ENCODE measurements at places on chromosomes 4 and X.
A peak's percentile ranks its signal among the peaks of the same experiment; 100 is the strongest.

- no peak for DNase-seq
Observed at GRCh38 chr4:40530961-40531635, 98.6 kb downstream of the RBM47 start.

DNA sequence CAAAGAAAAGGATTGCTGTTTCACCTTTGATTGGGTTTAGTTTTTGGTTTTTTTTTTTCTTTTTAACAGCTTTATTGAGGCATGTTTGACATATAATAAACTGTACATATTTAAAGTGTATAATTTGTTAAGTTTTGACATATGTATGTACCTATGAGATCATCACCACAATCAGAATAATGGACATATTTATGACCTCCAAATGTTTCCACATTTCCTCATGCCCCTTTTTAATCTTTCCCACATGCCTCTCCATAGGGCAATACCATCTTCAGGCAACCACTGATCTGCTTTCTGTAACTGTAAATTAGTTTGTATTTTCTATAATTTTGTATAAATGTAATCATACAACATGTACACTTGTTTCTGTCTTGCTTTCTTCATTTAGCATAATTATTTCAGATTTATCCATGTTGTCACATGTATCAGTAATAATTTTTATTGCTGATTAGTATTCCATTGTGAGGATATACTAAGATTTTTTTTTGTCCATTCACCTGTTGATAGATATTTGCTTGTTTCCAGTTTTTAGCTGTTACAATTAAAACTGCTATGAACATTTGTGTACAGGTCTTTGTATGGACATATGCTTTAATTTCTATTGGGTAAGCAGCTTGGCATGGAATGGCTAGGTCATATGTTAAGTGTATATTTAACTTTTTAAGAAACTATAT lies 33.5 kb downstream of the PTPN13 start:
- DNase-seq: no peak

- DNase-seq: no peak
Observed at GRCh38 chrX:63855896-63856295, 70.9 kb upstream of the ARHGEF9 start.

DNA sequence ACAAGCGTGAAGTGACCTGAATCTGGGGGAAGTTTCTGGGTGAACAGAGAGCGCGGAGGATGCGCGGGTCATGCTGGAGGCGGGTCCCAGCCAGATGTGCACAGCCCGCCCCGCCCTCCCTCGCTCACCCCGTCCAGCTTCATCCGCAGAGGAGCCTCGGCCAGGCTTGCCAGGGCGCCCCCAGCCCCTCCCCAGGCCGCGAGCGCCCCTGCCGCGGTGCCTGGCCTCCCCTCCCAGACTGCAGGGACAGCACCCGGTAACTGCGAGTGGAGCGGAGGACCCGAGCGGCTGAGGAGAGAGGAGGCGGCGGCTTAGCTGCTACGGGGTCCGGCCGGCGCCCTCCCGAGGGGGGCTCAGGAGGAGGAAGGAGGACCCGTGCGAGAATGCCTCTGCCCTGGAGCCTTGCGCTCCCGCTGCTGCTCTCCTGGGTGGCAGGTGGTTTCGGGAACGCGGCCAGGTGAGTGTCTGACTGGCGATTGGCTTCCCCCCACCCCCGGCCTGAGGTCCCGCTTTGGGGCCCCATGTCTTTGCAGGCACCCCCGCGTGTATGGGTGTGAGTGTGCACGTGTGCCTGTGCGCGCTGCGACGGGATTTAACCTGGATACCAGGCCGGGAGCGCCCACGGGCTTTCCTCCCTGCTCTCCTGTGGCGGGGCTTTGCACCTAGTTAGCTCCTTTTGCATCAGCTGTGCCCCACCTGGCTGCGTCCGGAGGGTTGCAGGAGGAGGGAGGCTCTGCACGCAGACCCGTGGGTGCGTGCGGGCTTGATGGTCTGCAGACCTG lies at the start of gene EGFL6:
Gene EGFL6, plus strand, starts transcription at position 123 of the 782 bp plus-strand sequence. Its CDS starts 261 bp downstream, at position 384.
- no peak for DNase-seq

- no peak for DNase-seq
Observed at GRCh38 chrX:131977619-131978018, 45.5 kb upstream of the STK26 start.

DNA sequence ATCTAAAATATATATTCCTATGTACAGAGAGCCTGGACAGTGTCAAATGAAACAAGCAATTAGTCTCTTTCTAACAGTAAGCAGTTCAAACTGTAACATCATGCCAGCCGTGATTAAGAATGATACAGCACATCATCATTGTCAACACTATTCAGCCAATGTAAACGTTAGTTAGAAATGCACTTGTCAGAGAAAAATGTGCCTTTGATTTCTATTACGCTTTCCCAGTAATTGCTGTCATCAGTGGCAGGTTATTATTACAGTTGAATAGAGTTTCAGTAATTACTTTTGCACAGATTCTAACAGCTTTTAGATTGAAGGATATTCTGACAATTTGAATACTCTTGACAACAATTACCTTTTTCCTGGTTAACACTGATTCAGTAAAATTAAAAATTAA lies 1007.1 kb downstream of the SH3BGRL start:
- no peak for DNase-seq

DNA sequence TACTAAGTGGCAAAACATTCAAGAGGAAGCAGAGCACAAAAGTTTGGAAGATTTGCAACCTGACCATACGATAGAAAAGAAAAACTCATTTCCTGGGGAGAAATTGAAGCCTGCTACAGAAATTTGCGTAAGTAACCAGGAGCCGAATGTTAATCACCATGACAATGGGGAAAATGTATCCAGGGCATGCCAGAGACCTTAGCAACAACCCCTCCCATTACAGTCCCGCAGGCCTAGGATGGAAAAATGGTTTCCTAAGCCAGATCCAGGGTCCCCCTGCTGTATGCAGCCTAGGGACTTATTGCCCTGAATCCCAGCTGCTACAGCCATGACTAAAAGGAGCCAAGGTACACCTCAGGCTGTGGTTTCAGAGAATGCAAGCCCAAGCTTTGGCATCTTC lies 472.2 kb upstream of the KLHL4 start:
- no peak for DNase-seq

- DNase-seq: no peak
Observed at GRCh38 chr4:129748991-129749390, 653.0 kb downstream of the C4orf33 start.

- DNase-seq: no peak
Observed at GRCh38 chrX:13747836-13748235, 13.3 kb downstream of the OFD1 start.

DNA sequence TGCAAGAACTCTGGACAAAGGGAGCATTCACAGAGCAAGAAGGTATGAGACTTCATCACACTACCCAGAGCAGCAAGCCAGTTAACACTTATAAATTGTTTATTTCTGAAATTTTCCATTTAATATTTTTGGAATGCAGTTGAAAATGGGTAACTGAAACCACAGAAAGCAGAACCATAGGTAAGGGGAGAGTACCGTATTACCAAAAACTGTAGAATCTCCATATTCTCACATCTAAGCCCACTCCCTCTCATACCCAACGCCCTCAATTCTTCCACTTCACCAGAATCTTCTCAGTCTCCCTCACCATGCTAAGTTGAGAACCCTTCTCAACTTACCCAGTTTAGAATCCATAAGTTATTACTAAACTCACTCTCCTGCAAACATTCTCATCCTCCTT lies 277.8 kb downstream of the SPOCK3 start:
- no peak for DNase-seq

DNA sequence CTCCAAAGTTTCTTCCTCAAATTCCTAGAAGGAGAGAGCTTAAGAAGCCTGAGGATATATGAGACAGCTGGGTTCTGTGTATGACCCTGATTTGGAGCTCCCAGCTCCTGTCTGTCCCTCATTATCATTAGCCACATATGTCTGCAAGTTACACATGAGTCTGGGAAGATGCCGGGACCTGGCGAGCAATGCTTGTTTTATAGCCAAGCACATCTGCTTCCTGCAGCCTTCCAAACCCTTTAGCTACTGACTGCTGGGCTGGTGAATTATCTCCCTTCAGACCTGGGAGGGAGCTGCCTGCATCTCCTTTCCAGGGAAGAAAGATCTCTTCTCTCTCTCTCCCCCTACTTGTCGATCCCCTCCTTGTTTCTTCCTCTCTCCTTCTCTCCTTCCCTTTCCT lies 556.7 kb upstream of the BOD1L1 start:
- no peak for DNase-seq

GRCh38 chr4:959338-960139 lies 13.8 kb downstream of the DGKQ start:
- DNase-seq: no peak

- no peak for DNase-seq
Observed at GRCh38 chr4:75698162-75698962, 25.2 kb upstream of the G3BP2 start.

GRCh38 chrX:35675151-35675550 lies 123.0 kb upstream of the MAGEB16 start:
- no peak for DNase-seq

DNA sequence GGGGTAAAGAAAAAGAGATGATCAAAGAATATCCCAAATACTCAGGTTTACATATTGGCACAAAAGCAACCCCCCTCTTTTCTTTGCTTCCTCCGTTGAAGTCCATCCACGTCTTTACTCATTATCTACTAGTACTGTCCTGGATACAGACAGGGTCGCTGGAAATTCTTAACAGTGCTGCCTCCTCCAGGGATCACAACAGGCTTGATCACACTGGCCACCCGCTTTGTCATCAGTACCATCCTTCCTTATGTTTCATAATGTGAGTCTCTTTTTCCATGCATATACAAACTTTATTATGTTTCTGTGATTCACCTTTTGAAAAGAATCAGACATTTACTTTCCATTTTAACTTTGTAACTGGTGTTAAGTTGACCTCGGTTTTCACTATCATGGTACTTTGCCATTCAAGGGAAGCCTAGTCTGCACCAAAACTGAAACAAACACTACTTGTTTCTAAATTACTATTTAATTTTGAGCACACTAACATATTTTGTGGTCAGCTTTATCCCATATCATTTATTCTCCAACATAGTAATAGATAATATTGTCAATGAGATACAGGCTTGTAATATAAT lies 387.5 kb upstream of the PPP1R2C start:
- DNase-seq: no peak

- no peak for DNase-seq
Observed at GRCh38 chr4:16123356-16124084, 39.7 kb upstream of the PROM1 start.

- no peak for DNase-seq
Observed at GRCh38 chr4:1097553-1097952, 15.8 kb downstream of the RNF212 start.

DNA sequence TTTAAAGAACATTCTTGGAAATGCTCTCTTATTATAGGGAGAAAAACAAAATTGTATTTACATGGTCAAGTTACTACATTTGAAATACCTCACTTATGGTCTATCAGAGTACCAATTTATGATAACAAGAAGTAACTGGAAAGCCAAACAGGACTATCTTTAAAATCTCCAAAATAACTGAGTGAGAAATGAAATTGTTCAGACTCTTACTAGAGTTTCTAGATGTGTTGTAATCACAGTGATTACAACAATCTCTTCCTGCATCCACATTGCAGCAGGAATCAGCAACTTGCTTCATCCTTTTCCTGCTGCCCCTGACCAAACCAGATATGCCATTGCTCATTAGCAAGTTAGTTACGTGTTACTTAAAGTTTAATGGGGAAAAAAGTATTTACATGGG lies 245.2 kb upstream of the SMIM31 start:
- no peak for DNase-seq

- DNase-seq: no peak
Observed at GRCh38 chrX:21476909-21477308, 102.7 kb downstream of the CNKSR2 start.

DNA sequence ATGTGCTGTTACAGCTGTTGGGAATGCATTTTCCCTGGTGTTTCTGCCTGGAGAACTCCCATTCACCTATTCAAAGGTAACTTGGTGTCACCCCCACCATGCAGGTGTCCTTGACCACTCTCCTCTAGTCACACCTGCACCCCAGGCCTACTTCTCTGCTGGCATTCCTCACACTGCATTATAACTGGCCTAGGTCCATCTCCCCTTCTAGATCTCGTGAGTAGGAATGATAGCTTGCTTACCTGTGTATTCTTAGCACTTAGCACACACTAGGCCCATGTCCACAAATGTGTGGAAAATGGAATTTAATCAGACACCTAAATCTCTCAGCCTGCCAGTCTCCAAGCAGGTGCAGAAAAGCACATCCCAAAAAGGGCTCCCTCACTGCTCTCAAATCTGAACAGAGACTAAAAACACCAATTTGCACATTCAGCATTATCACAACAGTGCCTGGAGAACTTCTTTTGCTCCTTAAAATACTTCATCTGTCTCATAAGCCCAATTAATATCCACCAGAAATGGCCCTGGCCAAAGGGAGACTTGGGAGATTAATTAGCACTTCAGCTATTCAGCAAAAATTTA lies 18.3 kb downstream of the SCD5 start:
- DNase-seq: no peak

GRCh38 chr4:55345980-55346850 lies at the start of gene SRD5A3:
Gene SRD5A3, plus strand, starts transcription at chr4:55346242. Its CDS starts 95 bp downstream, at chr4:55346337.
- peak; percentile 24 for DNase-seq

- no peak for DNase-seq
Observed at GRCh38 chr4:165124488-165124887, 11.8 kb upstream of the TMEM192 start.

- no peak for DNase-seq
Observed at GRCh38 chrX:114712466-114712865, 128.6 kb downstream of the HTR2C start.

Measured in esophagus squamous epithelium (tissue), 5 donors.